ENCODE measurements at places on chromosomes 2 and 18.

DNA sequence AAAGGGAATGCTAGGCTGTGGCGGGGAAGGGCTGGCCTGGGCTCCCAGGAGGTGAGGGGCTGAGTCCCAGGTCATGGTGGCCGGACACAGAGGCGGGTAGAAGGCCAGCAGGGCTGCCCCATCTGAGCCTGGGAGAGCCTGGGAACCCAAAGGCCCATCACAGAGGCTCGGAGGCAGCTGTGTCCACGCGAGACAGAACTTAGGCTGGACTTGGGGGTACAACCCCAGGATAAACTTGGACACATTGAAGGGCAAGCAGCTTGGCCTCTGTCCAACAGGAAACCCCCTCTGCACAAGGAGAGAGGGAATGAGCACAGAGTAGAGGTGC is 95.9 kb downstream of the ZFP36L2 start:
- DNase-seq, result no peak

GRCh38 chr2:146701183-146701582 is 1143.6 kb upstream of the ACVR2A start:
- DNase-seq, result no peak

GRCh38 chr2:226983895-226984749 is 148.3 kb downstream of the RHBDD1 start:
- DNase-seq, result no peak

DNA sequence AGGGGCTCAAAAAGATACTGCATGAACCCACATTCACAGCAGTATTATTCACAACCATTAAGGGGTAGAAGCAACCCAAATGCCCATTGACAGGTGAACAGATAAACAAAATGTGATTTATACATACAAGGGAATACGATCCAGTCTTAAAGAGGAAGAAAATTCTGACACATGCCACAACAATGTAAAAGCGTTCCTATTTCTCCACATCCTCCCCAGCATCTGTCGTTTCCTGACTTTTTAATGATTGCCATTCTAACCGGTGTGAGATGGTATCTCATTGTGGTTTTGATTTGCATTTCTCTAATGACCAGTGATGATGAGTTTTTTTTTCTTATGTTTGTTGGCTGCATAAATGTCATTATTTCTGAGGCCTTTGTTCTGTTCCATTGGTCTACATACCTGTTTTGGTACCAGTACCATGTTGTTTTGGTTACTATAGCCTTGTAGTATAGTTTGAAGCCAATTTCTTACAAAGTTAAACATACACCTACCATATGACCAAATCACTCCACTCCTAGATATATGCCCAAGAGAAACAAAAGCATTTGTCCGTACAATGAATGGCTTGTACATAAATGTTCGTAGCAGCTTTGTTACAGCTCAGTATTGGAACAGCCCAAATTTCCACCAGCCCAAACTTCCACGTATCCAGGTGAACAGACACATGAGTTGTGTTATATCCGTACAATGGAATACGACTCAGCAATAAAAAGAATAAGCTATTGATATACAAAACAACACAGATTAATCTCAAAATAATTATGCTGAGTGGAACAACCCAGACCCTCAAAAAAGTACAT is 85.1 kb downstream of the TMEM131 start:
- no peak for DNase-seq

GRCh38 chr2:64992990-64993389 is 3.8 kb downstream of the SLC1A4 start:
- no peak for DNase-seq

DNA sequence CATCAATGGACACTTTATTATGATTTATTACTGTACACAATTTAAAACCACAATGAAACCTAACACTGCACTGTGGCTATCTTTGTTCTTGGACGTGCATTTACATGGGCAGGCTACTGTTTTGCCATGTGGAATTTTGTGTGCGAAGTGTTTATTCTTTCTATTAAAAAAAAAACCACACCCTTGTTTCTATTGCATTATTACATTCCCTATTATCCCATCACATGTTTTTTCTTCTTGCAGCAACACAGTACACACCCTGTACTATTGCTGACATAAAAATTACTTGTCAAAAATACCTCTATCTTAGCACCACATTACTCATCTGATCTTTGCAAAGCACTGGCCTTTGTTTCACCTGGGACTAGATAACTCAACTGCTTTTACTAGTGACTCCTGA is 1.5 kb downstream of the RNF152 start:
- no peak for DNase-seq

- DNase-seq, result no peak
Observed at GRCh38 chr2:211503856-211504255, 947.5 kb downstream of the CPS1 start.

All from stromal cell of bone marrow (primary cell).